ENCODE measurements at places on chromosomes 6 and 20.
A peak's percentile ranks its signal among the peaks of the same experiment; 100 is the strongest.

GRCh38 chr6:14887986-14888574, 357.8 kb upstream of the JARID2 start:
- no peak for DNase-seq

DNA sequence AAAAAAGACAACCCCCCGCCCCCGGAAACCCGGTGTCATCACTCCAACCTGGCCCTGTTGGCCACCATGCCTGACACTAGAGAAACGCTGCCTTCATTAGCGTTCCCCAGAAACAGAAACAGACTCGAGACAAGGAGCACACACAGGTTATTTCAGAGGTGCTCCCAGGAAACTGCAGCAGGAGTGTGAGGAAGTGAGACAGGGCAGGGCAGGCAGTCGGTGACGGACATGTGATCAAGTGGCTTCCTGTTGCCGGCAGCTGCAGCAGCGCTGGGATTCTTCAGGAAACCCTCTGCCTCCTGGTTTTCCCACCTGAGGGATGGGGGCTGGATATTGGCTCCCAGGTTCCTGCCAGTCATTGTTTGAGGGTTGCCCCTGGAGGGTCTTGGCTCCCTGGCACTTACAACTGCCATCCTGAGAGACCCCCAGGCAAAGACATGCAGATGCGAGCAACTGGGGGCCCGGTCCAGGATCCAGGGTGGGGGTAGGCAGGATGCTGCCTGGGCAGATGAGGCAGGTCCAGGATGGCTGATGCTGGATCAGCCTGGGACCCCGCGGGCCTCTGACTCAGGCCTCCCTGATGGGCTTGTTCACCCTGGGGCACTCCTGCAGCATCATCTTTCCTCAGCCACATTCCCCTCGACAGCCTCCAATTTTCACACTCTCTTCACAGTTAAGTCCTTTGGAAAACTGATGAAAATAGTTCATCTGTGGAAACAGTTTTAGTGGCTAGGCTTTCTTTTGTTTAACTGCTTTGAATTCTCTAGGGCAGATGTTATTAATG, 150.7 kb upstream of the SYNDIG1 start:
- no peak for DNase-seq

- no peak for DNase-seq
Observed at GRCh38 chr6:22838345-22838744, 269.0 kb downstream of the HDGFL1 start.

- no peak for DNase-seq
Observed at GRCh38 chr6:25418454-25419052, 139.4 kb downstream of the CARMIL1 start.

GRCh38 chr20:44079291-44079690, 107.7 kb downstream of the JPH2 start:
- peak; percentile 72 for DNase-seq

Data from RWPE2 (cell line).